ENCODE measurements at places on chromosomes 5 and 9.

GRCh38 chr5:144422018-144422727, 251.5 kb downstream of the KCTD16 start:
- no peak for DNase-seq

GRCh38 chr5:52139888-52140615, 647.7 kb upstream of the ITGA1 start:
- no peak for DNase-seq

GRCh38 chr9:120742951-120743416, 28.7 kb upstream of the MEGF9 start:
- no peak for DNase-seq

GRCh38 chr5:146813346-146814157, 65.0 kb downstream of the PPP2R2B start:
- DNase-seq: no peak

GRCh38 chr5:38799556-38800377, 46.0 kb upstream of the OSMR start:
- no peak for DNase-seq

DNA sequence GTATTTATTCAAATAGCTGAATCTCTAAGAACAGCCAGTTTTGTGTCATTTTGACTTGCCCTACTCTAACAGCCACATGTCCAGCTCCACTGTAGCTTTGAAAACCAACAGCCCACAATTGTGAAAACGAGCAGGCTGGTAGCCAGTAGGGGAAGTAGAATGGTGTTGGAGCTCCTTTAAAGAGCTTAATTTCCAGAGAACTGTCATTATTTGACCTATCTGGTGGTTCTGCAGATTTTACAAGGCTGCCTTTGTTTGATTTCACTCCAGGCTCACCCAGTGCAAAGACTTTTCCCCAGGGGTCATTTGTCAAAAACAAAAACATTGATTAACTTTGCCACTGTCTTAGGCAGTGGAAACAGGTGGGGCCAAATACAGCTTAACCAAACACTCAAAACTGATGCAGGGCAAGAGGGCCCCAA, 3.2 kb upstream of the PJA2 start:
- no peak for DNase-seq

- DNase-seq: peak; percentile 33
Measured at GRCh38 chr9:96150324-96151227, 151.4 kb downstream of the HSD17B3 start.

GRCh38 chr5:163608621-163609020, 103.2 kb downstream of the MAT2B start:
- DNase-seq: no peak

- no peak for DNase-seq
Measured at GRCh38 chr5:127306647-127307046, 16.1 kb downstream of the MEGF10 start.

DNA sequence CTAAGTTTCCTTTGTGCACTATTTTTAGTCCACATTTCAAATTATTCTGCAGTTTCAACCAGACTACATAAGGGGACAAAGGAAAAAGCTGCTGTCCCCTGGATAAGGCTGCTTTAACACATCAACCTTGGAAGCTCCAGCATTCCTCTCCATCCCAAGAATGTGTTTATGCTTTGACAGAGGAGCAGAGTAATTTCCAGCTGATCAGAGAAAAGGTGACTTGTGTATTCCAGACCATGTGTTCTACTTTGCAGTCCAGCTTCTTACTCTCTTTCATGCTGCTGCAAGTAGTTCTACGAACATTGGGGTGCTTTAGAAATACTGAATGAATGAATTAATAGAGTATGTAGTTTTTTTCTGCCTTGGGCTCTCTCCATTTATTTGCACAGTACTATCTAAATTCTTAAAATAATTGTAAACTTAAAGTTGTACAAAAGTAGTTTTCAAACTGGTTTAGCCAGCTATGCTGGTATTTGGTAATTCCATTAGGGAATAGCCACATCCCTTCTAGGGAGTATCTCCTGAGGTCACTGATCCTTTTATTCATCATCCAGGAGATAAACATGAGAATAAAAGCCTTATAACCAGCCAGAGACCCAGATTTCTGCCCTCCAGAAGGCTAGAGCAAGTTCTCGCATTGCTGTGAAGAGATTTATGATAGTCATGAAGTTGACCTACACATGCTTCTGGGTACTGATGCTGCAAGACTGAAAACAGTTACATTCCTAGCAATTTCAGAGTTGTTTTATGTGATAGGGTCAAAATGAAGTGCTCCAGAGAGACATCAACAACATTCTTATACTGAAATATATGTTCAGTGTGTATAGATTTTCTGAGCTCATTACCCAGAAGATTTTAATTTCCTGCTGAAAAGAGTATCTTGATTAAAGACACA, 215.2 kb downstream of the COMMD10 start:
- no peak for DNase-seq

- DNase-seq: no peak
Measured at GRCh38 chr5:169071-169727, 22.1 kb upstream of the LRRC14B start.

DNA sequence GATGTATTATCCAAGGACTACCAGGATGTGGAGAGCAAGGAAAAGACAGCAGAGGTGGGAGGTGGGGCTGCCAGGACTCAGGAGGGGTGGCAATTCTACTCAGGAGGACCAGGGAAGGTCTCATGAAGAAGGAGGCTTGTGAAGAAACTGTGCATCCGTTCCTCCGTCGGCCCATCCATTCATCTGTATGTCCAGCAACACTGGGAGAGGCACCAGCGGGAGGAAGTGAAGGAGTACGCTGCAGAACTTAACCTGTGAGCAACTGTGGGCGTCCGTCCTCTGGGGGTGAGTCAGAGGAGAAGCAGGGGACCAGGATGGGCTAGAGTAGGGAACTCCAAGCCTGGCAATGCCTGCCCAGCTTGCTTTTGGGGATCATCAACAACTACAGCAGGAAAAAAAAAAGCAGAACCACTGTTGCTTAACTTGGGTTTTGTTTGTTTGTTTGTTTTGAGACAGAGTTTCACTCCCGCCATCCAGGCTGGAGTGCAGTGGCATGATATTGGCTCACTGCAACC, 47.3 kb upstream of the NEURL1B start:
- no peak for DNase-seq

- DNase-seq: no peak
Measured at GRCh38 chr9:134986957-134987356, 69.2 kb upstream of the FCN1 start.

DNA sequence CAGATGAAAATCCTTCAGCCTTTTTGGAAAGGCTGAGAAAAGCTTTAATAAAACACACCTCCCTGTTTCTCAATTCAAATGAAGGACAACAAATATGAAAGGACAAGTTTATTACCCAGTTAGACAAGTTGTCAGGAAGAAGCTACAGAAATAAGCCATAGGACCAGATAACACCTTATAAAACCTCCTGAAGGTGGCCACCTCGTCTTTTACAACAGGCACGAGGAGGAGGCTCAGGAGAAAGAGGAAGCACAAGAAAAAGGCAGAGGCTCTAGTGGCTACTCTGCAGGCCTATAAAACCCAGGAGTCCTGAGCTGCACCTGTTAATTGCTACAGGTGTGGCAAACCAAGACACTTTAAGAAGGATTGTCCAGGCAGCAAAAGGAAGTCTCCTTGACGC, 352.1 kb upstream of the CDH18 start:
- no peak for DNase-seq

DNA sequence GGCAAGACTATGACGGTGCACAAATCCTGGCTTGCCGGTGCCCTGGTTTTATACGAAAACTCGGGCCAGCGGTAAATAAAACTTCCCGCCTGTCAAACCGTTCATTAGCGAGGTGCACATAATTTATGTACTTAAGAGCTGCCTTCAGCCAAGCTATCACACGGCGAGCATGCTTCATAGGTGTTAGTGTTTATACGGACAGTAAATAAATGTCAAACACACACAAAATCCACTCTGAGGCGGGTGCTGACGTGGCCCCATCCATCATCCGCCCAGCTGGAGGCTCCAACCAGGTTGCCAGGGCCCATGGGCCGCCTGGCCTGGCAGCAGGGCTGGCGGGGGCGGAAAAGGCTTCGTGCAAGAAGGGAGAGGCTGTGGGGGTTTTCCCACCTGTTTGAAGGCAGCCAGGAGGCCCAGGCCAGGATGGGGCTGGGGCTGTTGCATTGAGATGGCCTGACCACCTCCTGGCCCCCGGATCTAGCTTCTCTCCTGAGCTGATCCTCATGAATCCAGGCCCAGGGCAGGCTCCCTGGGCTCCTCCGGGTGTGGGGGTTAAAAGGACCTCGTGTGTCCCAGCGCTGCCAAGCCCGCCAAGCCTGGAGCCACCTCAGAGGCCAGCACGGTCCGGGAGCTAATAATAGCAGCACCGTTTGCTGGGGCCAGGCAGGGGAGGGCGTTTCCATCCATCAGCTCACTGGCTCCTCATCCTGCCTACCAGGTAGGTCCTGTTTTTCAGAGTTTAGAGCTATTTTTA, 43.2 kb downstream of the BARX1 start:
- no peak for DNase-seq

GRCh38 chr9:29069376-29069775, 1496.1 kb upstream of the C9orf72 start:
- no peak for DNase-seq

GRCh38 chr9:93257808-93258331, 73.9 kb downstream of the WNK2 start:
- DNase-seq: no peak

- no peak for DNase-seq
Measured at GRCh38 chr5:144315026-144315425, 144.4 kb downstream of the KCTD16 start.

DNA sequence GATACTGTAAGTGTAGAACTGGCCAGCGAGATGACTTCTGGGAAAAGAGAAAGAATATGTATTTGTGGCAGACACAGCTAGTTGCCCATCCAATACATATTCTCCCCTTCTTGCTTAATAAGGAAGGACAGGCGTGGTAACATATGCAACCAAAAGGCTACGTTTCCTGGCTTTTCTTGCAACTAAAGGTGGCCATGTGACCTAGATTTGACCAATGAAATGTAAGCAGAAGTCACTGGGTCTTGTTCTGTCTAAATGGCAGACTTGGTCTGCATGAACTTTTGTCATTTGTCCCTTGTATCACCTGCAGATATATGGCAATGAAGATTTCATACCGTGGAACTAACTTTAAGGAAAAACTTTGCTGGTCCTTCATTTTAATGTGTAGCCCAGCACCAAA, 183.8 kb downstream of the CDH12 start:
- DNase-seq: no peak

DNA sequence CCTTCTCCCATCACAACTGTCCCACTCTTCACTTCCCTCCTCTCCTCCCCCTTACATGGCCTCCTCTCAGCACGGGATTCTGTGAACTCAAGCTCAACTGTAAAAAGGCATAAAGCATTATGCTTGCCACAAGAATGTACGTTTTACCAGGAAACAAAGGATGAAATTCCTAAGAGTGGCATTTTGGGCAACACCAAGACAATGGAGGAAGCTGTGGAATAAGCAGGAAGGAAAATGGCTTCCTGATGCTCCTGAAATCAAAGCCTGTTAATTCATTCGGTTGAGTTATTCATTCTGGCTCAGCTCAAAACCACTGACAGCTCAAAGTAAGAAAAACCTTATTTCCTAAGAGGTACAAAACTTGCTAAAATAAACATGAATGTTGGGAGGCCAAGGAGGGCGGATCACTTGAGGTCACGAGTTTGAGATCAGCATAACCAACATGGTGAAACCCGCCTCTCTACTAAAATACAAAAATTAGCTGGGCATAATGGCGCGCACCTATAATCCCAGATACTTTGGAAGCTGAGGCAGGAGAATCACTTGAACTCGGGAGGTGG, 40.8 kb upstream of the DMRT1 start:
- no peak for DNase-seq

- DNase-seq: no peak
Measured at GRCh38 chr5:10286162-10286861, 21.4 kb downstream of the CMBL start.

DNA sequence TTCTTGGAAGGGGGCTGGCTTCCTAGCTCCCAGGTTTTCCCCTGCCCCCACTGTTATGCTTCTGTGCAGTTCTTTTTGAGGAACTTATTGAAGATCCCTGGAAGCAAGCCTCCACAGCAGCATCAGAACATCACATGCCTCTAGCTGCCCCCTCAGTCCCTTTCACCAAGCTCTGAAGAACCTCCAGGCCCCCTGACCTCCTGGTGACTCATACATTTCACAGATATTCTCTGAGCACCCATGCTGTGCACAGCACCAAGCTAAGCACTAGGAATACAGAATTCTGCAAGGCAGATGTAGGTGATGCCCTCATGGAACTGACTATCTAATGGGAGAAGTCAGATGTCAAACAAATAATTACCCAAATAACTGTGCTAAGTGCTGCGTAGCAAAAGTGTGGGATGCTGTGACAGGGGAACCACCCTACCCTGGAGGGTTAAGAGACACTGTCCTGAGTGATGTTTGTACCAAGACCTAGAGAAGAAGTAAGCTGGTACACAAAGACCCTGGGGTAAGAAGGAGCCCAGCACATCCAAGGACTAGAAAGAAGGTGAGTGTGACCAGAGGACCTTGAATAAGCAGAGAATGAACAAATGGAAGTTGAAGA, 213.7 kb upstream of the NR4A3 start:
- no peak for DNase-seq

DNA sequence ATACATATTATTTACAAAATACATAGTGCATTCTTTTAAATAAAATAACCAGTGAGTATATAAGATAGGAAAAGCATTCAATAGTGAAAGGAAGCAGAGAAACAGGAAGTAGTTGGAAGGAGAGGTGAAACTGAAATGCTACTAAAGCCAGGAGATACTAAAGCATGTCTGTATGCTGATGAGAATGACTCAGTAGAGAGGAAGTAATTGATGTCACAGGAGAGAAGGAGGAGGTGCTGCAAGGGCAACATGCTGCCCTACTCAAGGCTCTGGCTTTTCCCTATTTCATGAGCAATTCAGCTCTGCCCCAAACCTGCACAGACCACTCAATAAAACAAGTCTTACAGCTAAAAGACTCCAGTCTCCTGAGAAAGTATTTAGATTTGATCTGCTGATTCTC, 108.5 kb upstream of the TXNDC8 start:
- DNase-seq: no peak

DNA sequence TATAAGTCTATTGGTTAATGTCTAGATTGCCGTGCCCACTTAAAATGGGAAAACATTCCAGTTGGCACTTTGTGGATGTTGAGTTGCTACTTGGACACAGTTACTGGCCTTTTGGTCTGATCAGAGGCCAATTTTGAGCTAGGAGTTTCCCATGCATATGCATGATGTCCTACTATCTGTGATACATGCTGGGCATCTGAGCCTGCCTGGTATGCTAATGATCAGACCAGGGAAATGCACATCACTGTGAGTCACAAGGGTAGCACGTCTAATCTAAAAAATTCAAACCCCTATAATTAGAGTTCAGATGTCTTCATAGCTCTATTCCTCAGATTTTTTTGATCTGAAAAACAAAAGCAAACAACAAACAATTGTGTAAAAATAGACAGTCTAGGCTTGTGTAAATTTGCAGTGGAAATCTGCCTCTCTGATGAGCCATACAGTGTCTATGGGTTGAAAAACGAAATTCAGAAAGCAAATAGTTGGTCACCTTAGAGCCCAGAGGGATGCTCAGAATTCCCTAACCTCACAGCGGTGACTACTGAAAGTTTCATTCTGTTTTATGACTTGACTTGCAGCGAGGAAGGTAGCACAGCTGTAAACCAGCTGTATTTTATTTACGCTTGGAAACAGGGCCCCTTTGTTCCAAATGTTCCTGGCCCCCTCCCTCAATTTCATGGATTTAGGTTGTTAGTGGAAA, 37.3 kb downstream of the PALM2AKAP2 start:
- DNase-seq: no peak

Measured in stimulated activated CD4-positive, alpha-beta T cell treated with anti-CD3 and anti-CD28 coated beads, Interleukin-1b, Interleukin-23, amount 100 ng/mL, for 4 hours (primary cell).